ENCODE measurements at places on chromosomes 13 and 19.
A peak's percentile ranks its signal among the peaks of the same experiment; 100 is the strongest.

DNA sequence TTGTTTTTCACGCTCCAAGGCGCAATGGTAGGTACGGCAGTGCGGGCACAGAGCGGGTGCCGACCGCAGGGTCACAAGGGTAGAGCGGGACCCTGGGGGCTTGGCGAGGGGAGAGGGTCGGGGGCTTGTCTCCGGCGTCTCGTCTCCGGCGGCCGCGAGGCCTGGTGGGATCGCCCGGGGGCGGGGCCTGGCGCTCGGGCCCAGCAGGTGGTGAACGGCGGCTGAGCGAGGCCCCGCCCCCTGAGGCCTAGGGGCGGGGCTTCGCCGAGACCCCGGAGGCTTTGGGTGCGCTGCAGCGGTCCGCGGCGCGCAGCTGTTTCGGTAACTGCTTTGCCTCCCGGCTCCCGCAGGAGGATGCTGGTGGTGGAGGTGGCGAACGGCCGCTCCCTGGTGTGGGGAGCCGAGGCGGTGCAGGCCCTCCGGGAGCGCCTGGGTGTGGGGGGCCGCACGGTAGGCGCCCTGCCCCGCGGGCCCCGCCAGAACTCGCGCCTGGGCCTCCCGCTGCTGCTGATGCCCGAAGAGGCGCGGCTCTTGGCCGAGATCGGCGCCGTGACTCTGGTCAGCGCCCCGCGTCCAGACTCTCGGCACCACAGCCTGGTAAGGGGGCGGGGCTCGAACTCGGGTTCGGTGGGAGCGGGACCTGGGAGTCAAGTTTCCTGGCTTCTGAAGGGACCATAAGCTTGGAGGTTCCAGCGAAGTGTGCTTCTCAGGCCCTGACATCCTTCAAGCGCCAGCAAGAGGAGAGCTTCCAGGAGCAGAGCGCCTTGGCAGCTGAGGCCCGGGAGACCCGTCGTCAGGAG is at the start of gene TSEN34:
TSEN34 (plus strand) TSS at position 298 of the 800 bp plus-strand sequence; CDS start at position 355, 57 bp downstream.
- peak; percentile 91 for DNase-seq

- DNase-seq: no peak
Measured at GRCh38 chr13:24861617-24862362, 97.8 kb downstream of the RNF17 start.

DNA sequence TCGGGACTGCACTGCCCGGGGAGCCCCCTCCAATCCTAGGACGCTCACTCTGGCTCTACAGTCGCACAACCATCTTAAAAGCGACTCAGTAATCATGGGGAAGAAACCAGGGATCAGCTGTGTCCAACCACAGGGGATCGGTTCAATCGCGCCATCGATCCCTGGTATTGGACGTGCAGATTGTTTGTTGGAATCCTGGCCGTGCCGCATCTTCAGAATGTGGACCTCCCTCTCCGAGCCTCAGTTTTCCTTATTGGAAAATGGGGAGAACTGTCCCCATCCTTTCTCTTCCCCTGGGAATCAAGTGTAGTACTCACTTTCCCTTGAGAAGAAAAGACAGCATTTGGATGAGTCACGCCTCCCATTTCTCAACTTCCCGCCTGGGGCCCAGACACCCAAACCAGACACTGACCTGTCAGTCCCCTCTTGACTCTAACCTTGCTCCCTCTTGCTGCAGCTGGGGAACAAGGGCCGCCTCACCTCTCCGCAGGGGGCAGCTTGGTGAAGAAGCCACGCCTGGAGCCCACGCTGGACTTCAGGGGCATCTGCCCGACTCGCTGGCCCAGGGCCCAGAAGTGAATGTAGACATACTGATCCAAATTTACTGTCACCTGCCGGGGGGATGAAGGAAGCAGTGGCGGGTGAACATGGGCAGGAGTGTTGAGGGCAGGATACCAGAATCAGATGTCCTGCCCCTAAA is 17.6 kb downstream of the EMP3 start:
- no peak for DNase-seq

DNA sequence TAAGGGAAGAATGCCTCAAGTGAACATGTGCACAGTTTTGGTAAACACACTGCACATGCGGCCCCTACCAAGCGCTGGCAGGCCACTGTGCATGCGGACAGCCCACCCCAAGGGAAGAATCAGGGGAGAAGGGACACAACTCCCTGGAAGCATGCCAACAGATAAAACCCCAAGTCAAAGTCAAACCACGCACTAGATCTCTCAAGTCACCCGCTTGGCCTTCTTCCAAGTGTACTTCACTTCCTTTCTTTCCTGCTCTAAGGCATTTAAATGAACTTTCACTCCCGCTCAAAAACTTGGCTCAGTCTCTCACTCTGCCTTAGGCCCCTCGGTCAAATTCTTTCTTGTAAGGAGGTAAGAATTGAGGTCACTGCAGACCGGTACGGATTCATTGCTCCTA is 4.6 kb upstream of the RFXAP start:
- no peak for DNase-seq

GRCh38 chr13:98466634-98467236 is 110.2 kb downstream of the STK24 start:
- no peak for DNase-seq

GRCh38 chr13:28497143-28497876 is 2.4 kb upstream of the FLT1 start:
- no peak for DNase-seq

DNA sequence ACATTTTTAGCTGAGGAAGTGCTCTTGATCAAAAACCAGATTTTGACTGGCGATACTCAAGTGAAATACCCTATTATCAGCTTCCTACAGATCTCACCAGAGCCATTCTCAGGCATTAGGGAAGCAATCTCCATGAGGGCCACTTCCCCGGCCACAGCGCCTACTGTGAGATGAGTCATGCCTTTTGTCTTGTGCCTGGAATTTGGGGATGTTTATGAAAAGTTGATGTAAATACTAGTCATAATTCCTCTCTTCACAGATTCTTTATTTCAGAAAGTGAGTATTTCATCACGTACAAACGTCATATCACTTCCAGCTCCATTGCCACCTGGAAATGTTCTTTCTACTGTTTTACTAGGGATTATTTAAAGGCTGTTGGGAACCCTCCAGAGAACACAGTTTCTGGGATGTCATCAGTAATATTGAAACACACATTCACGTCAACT is 25.3 kb upstream of the SLC46A3 start:
- DNase-seq: peak; percentile 26

All from CD4-positive, alpha-beta T cell treated with Interleukin-15 for 1 hour (primary cell).